NCI-H1417 treated with DMSO at 0.1 percent for 48 hours (cell line): ENCODE measurements at places on chromosomes 7 and 10.

- no peak for DNase-seq
Observed at GRCh38 chr7:155947051-155947450, 134.8 kb upstream of the SHH start.

DNA sequence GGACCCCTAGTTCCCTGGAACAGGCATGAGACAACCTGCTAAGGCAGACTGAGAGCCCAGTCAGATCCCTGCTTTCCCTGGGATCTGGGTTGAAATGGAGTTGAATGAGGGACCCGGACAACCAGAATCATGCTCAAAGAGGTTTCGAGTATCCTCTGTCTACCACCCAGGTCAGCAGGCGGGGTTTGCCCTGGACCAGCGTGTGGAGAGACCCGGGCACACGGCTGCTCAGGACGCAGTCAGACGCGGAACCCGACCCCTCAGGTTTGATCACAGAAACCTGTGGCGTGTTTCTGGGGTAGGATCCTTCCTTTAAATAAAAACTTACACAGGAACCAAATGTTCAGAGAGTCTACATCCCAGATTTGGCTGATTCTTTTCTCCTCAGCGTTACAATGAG is 330.6 kb downstream of the PTPRN2 start:
- DNase-seq: no peak

GRCh38 chr7:106092204-106092603 is 19.9 kb downstream of the SYPL1 start:
- no peak for DNase-seq

- no peak for DNase-seq
Observed at GRCh38 chr7:130986261-130986690, 252.3 kb upstream of the KLF14 start.
